Effector CD8-positive, alpha-beta T cell (primary cell): ENCODE measurements at places on chromosomes 16 and 17.
A peak's percentile ranks its signal among the peaks of the same experiment; 100 is the strongest.

- peak; percentile 25 for DNase-seq
Observed at GRCh38 chr17:66373944-66374817, 71.8 kb downstream of the PRKCA start.

DNA sequence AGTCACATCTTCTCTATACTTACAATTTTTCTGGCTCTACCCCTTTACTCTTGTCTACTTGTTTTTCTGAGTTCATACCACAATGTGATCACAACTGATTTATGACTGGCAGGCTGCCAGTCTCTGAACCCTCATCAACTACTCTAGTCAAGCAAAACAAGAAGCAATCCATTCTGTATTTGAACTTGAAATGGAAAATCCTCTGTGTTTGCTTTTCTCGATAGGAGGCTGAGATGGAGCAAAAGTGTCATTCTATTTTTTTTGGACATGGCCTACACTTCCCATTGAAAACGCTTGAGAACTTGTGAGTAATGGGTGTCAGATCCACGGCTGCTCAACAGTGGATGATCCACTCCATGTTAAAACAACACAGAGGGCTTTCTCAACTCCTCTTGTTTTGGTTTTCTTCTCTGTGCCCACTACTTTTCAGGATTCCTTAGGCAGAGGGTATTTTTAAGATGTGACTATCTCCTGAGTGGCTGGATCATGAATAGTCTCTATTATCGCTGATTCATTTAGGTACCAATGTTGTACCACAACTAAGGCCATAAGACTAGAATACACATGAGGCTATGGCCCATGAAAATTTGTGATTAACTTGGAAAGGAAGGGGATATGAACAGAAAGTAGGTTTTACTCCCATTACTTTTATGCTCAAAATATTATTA is 11.7 kb downstream of the TMEM100 start:
- no peak for DNase-seq

- no peak for DNase-seq
Observed at GRCh38 chr17:43756201-43756600, 2.4 kb downstream of the SOST start.

DNA sequence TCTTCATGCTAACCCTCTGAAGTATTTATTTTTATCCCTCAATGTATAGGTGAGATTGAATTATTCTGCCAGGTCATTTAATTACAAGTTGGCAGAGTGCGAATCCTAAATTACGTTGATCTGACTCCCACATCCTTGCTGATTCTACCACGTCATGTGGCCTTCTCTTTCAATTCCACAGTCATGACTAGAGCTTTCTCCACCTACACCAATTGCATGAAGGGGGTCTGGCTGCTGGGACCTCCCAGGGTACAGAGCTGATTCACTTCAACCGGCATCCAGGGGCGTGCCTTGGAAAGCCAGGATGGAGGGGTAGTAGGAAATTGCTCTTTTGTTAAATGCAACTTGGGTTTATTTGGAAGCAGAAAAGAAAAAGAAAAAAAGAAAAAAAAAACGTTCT is 41.1 kb upstream of the CDH13 start:
- no peak for DNase-seq

DNA sequence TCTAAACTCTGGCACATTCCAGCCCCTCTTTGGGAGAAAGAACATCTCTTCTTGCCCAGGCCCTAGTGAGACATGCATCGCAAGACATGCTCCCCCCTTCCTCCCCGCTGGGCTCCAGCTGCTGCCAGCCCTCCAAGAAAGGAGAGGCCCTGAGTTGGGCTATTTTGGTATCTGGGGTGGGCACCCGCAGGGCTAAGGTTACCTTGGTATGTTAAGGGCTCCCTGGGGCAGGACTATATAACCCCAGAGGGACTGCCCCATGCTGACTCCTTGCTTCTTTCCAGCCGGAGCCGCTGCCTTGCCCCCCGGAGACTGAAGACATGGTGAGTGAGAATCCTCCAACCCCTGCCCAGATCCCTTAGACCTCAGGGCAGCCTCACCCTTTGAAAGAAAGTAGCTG is at the start of gene MYL11:
TSS of gene MYL11 (plus strand) at position 265 of the 400 bp plus-strand sequence. CDS start at position 321, 56 bp downstream.
- DNase-seq = no peak

DNA sequence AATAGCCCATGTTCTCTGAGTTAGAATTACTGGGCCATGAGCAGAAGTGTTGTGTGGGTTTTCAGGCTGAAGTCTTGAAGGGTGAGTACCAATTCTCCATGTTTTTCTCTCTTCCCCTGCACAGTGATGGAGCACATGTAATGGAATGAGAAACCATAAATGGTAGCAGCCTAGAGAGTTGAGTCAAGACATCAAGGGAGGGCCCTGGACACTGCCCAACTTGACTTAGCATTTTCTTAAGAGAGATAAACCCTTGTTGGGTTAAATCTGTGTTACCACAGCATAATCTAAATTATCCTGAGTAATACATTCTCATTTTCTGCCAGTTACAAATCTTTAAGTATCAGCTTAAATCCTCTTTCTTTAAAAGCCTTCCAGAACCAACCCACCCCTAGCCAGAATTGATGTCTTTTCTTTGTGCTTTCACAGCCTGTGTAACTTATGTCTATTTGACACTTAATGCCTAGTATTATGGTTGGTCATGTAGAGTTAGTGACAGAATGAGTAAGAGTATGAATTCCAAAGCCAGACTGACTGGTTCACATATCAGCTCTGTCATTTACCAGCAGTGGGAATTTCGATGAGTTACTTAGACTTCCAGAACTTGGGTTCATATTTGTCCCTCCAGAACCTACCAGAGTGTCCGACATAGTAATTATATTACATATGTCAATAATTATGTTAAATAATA is 27.0 kb upstream of the RGS9 start:
- no peak for DNase-seq

- no peak for DNase-seq
Observed at GRCh38 chr16:51752438-51752995, 601.4 kb upstream of the SALL1 start.

DNA sequence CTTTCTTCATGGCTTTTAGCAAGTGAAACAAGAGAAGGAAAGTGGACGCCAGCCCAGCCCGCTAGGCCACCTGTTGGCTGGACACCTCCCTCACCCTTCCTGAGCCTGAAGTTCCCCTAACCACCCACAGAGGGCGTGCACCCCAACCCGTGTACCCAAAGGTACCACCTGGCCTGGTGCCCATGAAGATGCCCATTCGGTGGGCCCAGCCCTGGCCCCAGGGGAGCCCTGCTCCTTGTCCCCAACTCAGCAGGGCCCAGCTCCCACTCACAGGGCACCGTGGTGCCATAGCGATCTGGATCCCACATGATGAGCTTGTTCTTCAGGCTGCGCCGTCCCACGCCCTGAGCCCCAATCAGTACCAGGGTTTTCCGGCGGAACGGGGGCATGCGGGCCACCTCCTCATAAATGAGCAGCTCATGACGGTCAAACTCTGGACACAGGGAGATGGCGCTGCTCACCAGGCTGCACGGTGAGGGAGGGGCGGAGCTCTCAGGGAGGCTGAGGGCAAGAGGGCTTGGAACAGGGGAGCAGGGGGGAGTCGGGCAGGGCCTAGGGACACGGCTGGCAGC is 26.8 kb downstream of the MPP2 start:
- DNase-seq = peak; percentile 17

GRCh38 chr16:78490847-78491246 is 391.4 kb downstream of the WWOX start:
- no peak for DNase-seq

DNA sequence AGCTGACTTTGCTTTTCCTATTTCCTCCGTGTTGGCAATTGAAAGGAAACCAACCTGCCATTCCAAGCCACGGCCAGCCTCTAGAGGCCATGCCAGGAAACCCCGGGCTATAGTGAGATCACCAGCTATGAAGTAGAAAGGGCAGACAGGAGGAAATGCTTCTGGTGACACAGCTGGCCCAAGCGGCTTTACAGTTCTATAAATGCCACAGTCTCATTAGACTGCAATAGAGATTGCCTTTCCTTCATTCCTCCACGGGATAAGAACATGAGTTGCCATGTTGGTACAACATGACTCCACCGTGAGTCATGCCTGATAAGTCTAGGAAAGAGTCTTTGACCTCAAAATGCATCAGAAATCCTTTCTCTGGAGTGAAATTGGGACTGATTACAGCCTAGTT is 384.9 kb downstream of the GRIN2A start:
- no peak for DNase-seq

DNA sequence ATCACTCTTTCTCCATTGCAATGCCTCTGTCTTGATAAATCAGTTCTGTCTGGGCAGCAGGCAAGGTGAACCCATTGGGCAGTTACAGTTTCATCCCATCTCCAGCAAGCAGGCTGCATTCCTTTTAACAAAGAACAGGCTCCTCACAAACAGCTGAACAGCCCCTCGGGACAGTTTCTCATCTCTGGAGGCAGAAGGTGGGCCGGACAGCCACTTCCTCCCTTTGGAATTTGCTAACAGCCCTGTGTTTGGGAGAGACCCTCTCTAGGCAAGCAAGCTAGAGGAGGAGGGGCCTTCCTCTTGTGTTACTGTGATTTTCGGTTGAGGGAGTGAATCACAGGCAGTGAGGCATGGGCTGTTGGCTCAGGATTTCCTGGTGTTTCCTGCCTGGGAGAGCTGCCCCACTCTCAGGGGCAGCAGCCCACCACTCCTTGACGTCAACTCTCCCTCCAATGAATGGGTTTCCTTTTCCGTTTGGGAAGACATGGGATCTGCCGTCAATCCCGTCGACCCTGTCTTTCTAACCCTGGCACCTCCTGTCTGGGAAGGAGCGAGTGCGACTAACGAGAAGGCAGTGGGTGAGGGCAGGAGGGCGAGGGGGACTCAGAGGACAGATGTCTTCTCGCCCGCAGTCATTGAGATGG is 3.7 kb upstream of the PGS1 start:
- DNase-seq = no peak

GRCh38 chr17:7893187-7893880 is 4.7 kb downstream of the CHD3 start:
- DNase-seq = no peak

DNA sequence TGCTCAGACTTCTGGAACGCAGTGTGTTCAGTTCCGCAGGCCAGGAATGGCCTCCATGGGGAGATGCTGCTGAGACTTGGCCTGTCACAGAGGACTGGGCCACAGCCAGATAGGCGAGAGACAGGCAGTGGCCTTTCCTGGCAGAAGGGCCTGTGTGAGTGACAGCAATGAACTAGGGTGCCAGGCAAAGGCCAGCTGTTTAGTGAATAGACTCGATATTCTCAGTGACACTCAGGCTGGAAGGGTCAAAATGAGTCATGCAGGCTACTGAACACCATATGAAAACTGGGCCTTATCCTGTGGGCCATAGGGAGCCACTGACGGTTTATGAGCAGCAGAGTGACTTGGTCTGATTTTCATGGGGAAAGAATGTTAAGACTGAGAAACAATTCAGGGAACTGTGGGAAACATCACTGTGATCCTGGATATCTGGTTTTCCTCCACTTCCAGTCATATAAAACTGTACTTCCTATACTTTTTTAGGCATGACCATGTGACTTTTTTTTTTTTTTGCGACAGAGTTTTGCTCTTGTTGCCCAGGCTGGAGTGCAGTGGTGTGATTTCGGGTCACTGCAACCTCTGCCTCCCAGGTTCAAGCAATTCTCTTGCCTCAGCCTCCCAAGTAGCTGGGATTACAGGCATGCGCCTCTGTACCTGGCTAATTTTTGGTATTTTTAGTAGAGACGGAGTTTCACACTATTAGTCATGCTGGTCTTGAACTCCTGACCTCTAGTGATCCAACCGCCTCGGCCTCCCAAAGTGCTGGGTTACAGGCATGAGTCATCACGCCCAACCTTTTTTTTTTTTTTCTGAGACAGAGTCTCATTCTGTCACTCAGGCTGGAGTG is 5.2 kb upstream of the NUBP1 start:
- DNase-seq = no peak

- DNase-seq = no peak
Observed at GRCh38 chr16:57004387-57005250, 15.3 kb downstream of the NLRC5 start.

- no peak for DNase-seq
Observed at GRCh38 chr17:29930409-29931010, 482 bp upstream of the SSH2 start.

DNA sequence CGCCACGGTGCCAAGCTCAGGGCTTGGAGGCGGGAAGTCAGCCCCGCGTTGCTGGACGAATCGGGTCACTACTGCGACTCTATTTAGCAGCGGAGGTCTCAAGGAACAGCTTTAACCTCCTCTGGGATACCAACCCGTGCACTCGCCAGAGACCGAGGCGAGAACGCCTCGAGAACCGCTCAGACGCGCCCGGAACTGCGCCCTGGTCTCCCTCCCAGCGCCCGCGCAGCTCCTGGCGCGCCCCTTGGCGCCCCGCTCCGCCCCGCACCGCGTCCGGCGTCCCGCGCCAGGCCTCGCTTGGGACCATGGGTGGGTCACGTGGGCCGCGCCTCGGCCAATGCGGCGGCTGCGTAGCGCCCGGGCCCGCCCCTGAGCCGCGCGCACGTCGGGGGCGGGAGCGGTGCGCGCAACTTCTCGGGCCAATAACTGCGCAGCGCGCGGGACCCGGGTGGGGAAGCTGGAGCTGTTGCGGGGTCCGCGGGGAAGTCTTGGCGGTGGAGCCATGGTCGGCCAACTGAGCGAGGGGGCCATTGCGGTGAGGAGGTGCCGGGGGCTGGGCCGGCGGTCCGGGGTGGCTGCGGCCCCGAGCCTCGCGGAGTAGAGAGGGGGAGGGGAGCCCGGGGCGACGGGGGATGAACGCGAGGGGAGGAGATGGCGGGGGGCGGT is at the start of the genes RPA1 and SMYD4:
TSS of gene RPA1 (plus strand) at position 414 of the 666 bp plus-strand sequence. CDS start at position 503, 89 bp downstream.
TSS of gene SMYD4 (minus strand) at position 311 of the 666 bp plus-strand sequence. CDS start 1,908 bp downstream, outside the sequence.
- peak; percentile 83 for DNase-seq

- no peak for DNase-seq
Observed at GRCh38 chr16:11632455-11632939, 35.8 kb upstream of the SNN start.

DNA sequence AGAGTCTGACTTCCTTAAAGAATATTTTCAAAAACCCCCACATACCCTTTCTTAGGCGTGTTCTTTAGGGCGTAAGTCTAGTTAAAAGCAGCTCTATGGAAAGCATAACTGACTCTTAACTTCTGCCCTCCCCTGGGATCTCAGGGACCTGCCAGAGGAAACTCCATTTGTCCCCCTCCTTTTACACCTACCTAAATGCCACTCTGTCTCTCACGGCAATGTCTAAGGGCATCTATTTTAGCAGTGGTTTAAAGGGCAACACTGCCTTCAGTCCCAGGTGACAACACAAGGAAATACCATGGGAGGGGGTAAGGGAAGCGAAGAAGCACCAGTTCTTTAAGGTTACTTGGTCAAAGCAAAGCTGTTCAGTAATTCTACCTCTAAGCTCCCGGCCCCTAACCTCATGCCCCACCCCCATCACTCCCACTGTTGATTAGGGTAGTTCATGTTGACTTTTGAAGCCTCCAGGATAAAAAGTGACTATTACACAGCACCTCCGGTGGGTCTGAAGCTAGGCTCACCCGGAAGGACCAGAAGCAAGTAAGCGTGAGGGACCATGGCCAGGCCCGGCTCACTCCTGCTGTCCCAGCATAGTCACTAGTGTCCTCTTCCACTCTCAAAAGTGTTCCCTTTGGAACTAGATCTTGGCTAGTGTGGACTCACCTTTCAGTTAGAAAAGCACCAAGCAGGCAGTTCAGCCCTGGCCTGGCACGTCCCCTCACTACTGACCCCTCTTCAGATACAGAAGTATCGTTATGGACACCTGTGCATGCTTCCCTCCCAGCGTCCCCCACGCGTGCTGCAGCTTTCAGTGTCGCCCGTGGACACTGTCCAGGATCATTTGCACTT is 47.1 kb downstream of the CYTH1 start:
- no peak for DNase-seq

GRCh38 chr17:77853191-77853977 is 105.1 kb upstream of the TNRC6C start:
- no peak for DNase-seq
